Right lung (tissue), 10 donors: ENCODE measurements at places on chromosomes 3 and 15. TPM values are rescaled to one million over a fixed set of nuclear protein-coding genes. Genes with fewer than 3 reads are reported as not detected.

FAM219B gene
- 57.1 TPM for polyA plus RNA-seq

- no peak for DNase-seq
Measured at GRCh38 chr15:69734699-69735098, 282.1 kb downstream of the RPLP1 start.

DNA sequence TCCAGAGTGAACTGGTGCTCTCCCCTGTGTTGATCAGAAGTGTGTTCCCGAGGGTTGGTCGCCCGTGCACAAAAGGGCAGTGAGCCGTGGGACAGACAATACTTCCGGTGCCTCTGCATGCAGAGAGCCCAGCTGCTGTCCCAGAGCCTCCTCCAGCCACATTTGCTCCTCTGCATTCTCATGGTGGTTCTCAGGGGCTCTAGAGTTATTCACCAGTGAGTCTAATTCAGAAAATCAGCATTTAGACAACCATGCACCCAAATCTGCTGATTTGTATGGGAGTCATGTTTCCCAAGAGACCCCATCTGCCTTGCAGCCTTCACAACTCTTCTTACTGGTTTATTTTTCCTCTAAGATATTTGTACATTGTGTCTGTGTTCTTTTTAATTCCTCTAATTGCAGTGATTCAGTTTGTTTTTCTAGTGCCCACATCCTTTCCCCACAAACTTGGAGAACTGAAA is 107.0 kb upstream of the SPRED1 start:
- DNase-seq, result no peak

ITPKA gene
- 1.1 TPM for polyA plus RNA-seq

SLC2A2 gene
- not detected for polyA plus RNA-seq

GRCh38 chr3:136642711-136643110 is 109.5 kb downstream of the STAG1 start:
- DNase-seq, result no peak

GRCh38 chr3:196642434-196642833 is 2.9 kb downstream of the NRROS start:
- no peak for DNase-seq

GJD2 gene
- polyA plus RNA-seq, result not detected

- DNase-seq, result no peak
Measured at GRCh38 chr3:174596447-174596982, 262.6 kb upstream of the NAALADL2 start.

DNA sequence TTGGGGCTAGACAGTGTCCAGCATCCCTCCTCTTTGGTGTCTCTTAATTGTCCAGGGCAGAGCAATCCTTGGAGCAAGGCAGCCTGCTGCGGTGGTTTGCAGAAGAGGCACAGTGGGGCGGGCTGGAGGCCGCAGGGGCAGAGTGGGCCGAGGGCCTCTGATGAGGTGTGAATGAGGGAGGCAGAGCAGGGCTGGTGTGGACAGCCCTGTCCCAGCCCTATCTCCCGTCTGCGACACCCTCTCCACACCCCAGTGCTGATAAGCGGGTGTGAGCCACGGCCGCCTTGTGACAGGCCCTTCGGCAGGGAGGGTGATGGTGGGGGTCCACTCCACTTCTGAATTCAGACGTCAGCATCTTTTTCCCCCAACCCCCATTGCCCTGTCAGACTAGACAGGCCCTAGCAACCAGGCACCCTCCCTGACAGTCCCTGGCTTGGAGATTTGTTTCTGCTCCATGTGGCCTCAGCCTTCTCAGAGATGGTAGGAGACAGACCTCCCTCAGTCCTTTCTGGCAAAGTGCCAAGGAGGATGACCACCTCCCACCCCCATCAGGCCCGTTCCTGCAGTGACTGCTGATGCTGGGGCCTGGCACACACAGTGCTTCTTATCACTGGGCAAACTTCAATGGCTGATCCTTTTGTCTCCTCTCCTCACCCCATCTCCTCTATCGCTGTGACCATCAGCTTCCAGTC is 37.3 kb downstream of the EXOG start:
- DNase-seq, result peak; percentile 25

DNA sequence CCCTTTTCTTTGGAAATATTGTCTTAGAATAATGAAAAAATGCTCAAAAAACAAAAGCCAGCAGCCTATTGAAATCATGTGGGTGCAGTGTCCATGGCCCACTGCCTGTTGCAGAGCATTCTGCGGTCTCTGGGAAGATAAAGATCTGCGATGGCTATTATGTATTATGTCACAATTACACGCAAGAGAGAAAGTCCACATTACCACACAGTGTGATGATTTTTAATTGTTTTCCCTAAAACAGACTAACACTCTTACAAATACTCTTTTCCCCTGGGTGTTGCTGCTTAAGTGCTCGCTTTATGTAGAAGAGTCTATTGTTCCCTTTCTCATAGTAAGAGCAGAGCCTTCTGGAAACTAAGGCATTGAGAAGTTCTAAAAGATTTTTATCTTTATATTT is 32.2 kb downstream of the SSR3 start:
- no peak for DNase-seq

GRCh38 chr15:78461171-78461888 is 23.3 kb downstream of the IREB2 start:
- no peak for DNase-seq

DNA sequence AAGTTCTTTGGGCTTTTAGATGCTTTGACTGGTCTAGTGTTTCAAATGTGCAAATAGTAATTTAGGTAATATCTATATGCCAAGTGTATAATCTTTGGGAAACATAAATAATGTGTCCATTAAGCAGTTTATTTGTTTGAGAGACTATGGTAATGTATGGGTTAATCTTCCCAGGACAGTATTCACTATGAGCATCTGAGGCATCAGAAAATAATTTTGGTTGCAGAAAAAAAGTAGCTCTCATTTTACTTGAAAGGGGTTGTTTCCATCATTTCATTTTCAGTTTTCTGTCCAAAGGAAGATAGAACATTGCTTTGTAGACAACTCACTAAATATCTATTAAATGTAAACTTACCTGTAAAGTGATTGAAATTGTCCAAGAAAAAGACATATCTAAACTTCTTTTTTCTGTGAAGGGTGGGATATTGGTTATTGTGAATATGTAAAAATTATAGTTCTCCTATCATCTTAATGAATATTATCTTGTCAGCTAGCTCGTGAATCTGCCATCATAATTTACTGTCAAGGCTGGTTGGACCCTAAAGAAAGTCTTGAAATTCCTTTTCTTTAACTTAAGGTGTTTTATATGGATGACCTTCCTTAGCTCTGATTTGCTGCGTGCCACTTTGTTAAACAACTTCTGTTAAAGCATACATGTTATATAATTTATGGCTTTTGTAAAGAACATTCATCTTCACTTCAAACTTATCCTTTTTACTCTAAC is 108.8 kb downstream of the EPHA3 start:
- no peak for DNase-seq

DNA sequence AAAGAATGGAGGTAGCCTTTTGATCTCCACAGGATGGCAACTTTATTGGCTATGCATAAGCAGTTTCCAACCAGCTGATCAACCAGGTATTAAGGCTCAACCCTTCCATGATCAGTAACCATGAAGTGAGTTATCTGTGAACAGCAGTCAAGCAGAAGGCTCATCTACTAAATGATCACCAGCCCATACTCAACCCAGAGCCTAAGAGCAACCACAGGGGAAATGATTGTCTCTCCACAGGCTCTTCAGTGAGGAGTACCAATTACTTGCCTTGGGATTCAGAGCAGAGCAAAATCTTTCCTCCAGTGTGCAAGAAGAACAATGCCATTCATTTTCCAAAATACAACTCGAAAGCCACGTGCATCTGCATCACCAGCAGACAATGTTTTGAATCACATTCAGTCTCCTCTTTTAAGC is 754.8 kb downstream of the ROBO1 start:
- DNase-seq, result no peak

- DNase-seq, result no peak
Measured at GRCh38 chr3:72258361-72259141, 473.6 kb upstream of the PROK2 start.

DNA sequence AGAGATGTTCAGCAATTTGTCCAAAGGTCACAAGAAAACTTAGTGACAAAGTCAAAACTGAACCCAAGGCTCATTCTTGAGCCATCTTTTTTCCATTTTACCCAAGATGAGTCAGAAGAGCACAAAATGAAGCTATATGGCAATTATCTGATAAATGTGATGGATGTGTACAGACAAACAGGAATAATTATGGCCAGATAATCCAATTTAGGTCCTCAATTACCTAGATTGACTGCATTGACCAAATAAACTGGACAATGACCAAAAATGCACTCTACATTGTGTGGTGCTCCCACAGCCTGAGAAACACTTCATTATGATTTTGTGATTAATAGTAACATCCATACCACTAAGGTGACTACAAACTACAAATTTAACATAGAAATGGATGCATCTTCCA is 1105.8 kb downstream of the IGSF11 start:
- DNase-seq, result no peak

DNA sequence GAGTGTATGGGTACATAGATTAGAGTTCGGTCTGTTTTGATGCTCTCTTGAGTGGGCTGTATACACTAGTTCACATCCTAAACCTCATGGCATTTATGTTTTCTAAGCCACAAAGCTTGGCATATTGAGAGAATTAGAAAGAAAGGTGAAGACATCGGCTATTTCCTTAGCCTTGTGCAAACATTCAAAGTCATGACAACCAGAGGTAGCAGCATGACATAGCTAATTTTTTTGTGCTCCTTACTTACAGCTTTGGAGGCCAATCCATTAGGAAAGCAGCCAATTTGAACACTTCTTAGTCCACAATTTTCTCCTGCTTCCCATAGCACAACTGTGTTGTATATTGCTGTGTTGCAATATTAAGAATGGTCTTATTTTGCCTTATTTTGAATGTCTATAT is 21.5 kb upstream of the AADAC start:
- no peak for DNase-seq

DNA sequence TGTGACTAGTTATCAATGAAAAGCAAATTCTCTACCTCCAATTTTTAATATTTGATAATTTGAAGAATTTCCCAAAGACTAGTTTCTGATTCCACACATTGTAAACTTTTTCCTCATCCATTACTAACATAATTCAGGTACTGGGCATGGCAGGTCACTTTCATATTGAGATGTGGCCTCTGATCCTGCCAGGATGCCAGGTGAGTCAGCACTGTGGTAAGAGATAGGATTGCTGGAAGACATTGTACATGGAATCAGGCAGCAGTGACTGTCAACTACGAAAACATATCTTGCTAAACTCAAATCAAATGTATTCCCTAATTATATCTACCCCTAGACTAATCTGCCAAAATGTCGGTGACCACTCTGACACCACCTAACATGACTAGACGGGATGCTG is 33.2 kb upstream of the POU1F1 start:
- no peak for DNase-seq

ERC2 gene
- polyA plus RNA-seq, result 2.1 TPM

DNA sequence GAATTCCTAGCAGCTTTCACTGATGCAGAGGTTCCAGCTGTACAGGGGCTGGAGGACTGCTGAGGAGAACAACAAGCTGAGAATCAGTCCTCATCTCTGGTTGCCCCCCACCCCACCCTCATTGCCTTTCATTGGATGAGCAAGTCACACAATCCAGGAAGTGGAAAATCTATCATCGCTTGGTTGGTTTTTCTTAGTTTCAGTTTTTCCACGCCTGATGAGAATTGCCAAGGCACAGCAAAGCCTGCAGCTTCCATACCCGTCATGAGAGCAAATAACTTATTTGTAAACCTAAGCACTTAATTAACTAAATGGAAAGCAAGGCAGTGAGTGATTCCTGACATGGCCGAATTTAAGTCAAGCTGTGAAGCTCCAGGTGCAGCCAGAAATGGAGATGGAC is 21.4 kb upstream of the LIPC start:
- peak; percentile 25 for DNase-seq

DNA sequence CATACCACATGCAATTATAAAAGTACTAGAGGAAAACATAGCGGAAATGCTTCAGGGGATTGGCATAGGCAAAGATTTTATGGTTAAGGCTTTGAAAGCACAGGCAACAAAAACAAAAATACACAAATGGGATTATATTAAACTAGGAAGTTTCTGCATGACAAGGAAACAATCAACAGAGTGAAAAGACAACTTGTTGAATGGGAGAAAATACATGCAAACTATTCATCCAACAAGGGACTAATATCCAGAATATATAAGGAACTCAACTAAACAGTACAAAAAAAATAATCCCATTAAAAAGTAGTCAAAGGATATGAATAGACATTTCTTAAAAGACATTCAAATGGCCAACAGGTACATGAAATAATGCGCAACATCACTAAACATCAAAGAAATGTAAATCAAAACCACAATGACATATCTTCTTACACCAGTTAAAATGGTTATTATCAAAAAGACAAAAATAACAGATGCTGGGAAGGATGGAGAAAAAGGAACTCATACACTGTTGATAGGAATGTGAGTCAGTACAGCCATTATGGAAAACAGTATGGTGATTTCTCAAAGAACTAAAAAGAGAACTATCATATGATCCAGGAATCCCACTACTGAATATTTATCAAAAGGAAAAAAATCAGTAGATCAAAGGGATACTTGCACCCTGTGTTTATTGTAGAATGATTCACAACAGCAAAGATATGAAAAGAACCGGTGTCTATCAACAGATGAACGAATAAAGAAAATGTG is 39.1 kb downstream of the COPS2 start:
- DNase-seq, result no peak

PRTG gene
- 8.2 TPM for polyA plus RNA-seq

CCDC39 gene
- polyA plus RNA-seq, result 7.3 TPM

DNA sequence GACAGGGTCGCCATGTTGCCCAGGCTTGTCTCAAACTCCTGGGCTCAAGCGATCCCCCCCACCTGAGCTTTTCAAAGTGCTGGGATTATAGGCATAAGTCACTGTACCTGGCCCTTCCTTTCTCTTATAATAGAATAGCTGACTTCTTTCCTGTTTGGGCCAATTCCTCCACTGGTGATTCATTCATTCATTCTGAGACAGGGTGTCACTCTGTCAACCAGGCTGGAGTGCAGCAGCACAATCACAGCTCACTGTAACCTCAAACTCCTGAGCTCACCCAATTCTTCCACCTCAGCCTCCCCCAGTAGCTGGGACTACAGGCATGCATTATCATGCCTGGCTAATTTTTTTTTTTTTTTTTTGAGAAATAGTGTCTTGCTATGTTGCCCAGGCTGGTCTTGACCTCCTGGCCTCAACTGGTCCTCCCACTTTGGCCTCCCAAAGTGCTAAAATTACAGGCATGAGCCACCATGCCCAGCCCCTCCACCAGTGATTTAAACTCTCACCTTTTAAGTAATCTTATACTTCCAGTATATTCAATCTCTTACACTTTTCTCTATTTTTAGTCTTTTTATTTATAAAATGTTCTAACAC is 20.9 kb downstream of the GNB4 start:
- no peak for DNase-seq

GRCh38 chr15:41043276-41043951 is 72.7 kb downstream of the INO80 start:
- DNase-seq, result no peak

GRCh38 chr15:99031688-99032282 is 24.2 kb upstream of the PGPEP1L start:
- no peak for DNase-seq

MUC4 gene
- 0.18 TPM for polyA plus RNA-seq

MAGI1 gene
- polyA plus RNA-seq, result 28.2 TPM

DNA sequence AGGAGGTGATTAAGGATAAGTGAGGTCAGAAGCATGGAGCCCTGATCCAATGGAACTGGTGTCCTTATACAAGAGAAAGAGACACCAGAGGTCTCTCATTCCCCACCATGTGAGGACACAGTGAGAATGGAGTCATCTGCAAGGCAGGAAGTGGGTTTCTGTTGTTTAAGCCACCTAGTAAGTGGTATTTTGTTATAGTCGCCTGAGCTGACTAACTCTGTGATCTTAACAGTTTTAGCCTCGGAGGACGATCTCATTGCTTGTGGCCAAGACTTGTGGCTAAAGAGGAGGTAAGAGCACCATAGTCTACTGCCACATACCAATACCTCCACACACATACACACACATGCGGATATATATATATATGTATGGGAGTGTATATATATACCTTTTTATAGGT is 73.8 kb downstream of the MCTP2 start:
- DNase-seq, result no peak

FAM107A gene
- polyA plus RNA-seq, result 1.4 TPM
